ENCODE measurements at places on chromosomes 3 and 15. TPM values are rescaled to one million over a fixed set of nuclear protein-coding genes. Genes with fewer than 3 reads are reported as not detected.
A peak's percentile ranks its signal among the peaks of the same experiment; 100 is the strongest.

The KLF15 gene
- 5.3 TPM for total RNA-seq

The B4GALT4 gene
- total RNA-seq = 18.3 TPM

The UBAP1L gene
- total RNA-seq = 3.5 TPM

GRCh38 chr15:98686983-98687382 is 38.6 kb downstream of the IGF1R start:
- peaks cover 7% of the 10 kb centered on the region for H3K36me3 ChIP-seq
- no peaks in the 10 kb centered on the region for H3K27me3 ChIP-seq
- H3K4me3 ChIP-seq = no peak overlapping the region
- no peak overlapping the region for H3K27ac ChIP-seq
- peaks cover 51% of the 10 kb centered on the region for H3K4me1 ChIP-seq
- DNase-seq = no peak

DNA sequence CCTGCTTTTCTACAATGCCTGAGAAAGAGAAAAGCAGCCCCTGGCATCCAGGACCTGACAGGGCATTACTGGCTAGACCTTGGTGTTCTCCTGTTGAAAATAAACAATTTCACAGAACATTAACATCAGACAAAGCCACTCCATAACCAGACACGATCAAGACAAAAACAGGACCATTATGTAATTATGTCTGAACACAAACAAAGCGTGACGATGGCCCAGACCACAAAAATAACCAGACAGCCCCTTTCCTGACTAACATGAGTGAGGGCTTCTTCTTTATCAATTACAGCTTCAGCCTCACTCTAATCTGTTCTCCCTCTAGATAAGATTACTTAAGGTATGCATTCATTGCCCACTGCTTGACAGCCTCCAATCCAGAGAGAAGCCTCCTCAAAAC is 172.7 kb upstream of the LMCD1 start:
- peaks cover 4% of the 10 kb centered on the region for H3K4me1 ChIP-seq
- no peaks in the 10 kb centered on the region for H3K36me3 ChIP-seq
- peaks cover 19% of the 10 kb centered on the region for H3K27me3 ChIP-seq
- H3K4me3 ChIP-seq = no peak overlapping the region
- H3K27ac ChIP-seq = no peak overlapping the region

DNA sequence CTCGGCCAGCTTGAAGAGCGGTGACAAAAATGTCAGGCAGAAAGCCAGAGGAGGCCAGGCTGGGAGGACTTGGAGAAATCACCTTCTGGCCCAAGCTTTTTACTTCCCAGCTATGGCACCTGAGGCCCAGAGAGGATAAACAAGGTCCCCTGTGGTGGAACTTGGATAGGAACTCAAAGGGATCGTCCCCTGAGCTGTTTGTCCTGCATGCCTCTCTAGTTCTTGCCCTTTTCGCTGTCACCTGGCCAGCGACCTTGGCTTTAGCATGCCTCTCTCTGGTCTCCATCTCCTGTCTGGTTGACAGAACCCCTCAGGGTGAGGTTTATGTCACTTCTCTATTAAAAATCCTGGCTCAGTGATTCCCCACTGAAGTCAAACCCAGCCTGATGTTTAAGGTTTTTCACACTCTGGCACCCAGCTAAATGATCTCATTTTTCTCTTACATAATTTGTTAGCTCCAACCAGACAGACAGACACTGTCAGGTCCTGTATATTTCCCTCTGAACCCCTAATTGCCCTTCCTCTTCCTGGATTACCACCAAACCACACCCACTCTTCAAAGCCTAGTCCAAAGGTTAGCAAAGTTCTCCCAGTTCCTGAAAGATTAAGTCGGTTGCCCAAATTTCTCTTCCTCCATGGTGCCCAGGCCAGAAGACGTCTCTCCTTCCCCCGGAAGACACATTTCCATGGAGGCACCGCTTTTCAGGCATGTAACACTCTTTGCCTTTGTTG is 169.1 kb downstream of the FAM43A start:
- H3K36me3 ChIP-seq = no peaks in the 10 kb centered on the region
- H3K4me1 ChIP-seq = no peaks in the 10 kb centered on the region
- H3K27ac ChIP-seq = no peak overlapping the region
- DNase-seq = no peak

DNA sequence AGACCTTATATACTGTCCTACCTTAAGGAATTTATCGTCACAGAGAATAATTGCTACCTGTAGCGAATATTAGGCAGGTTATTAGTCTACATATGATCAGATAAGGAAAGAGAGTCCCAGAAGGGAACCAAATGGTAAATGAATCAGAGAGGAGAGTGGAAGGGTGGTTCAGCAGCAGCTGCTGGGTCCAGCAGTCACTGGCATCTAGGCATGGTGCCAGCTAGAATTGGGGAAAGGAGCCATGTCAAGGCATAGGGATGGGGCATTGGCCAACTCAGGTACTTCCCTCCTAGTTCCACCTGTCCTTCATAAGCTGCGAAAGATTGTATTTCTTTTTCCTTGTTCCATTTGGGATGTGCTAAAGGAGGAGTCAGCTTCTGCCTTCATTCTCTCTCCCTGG is 23.4 kb downstream of the HACD3 start:
- peaks cover 6% of the 10 kb centered on the region for H3K4me1 ChIP-seq
- H3K36me3 ChIP-seq = peaks cover 35% of the 10 kb centered on the region
- H3K27me3 ChIP-seq = no peaks in the 10 kb centered on the region
- DNase-seq = no peak
- H3K4me3 ChIP-seq = no peak overlapping the region
- H3K27ac ChIP-seq = no peak overlapping the region

DNA sequence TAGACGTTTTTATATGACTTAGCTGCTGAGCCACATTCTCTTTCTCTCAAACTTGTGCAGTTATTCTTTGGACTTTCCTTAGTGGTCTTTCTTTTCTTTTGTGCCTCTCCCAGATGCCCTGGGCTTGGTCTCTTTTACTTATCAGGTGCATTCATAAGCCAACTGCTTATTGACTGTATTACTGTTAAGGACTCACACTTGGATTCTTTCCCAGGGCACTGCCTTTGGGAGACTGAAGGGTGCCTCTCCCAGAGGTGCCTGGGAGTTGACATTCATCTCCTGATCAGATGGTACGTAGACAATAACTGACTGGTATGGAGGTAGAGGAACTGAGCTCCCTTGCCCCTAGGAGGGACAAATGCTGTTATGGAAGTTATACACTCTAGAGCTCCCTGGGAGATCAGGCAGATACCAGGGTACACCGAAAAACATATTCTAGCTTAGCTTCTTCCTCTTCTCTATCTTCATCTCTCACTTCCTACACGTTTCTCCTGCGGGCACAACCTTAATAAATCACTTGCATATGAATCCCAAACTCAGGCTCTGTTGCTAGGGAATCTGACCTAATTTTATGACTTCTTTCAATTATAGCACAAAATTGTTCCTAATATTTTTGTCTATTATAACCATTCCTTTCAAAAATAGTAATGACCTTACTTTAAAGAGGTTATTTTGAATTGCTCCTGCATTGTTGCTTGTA is 24.7 kb downstream of the PARP15 start:
- peaks cover 7% of the 10 kb centered on the region for H3K27me3 ChIP-seq
- H3K4me3 ChIP-seq = no peak overlapping the region
- no peaks in the 10 kb centered on the region for H3K36me3 ChIP-seq
- no peaks in the 10 kb centered on the region for H3K4me1 ChIP-seq
- no peak overlapping the region for H3K27ac ChIP-seq
- no peak for DNase-seq

DNA sequence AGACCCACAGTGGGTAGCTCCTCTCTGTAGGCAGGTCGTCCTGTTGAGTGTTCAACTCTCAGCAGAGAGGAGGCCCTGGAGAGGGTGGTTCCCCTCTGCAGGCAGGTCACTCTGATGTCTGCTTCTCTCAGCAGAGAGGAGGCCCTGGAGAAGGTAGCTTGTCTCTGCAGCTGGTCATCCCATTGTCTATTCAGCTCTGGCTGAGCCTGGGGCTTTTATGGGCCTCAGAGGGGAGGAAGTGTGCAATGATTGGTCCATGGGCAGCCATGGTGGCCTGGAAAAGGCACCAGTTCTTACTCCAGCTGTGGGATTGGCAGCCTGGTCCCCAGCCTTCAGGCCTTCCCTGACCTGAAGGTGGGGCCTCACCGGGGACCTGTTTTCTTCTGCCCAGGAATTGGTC is 52.9 kb downstream of the PPCDC start:
- DNase-seq = no peak
- no peak overlapping the region for H3K4me3 ChIP-seq
- H3K4me1 ChIP-seq = no peaks in the 10 kb centered on the region
- peaks cover 13% of the 10 kb centered on the region for H3K27me3 ChIP-seq

GRCh38 chr3:53789459-53789858 is 56.8 kb downstream of the CHDH start:
- H3K4me3 ChIP-seq = no peak overlapping the region
- no peak overlapping the region for H3K27ac ChIP-seq
- H3K27me3 ChIP-seq = peaks cover 29% of the 10 kb centered on the region
- no peak for DNase-seq
- no peaks in the 10 kb centered on the region for H3K4me1 ChIP-seq

- no peaks in the 10 kb centered on the region for H3K27me3 ChIP-seq
- no peak overlapping the region for H3K27ac ChIP-seq
- H3K36me3 ChIP-seq = no peaks in the 10 kb centered on the region
- H3K4me3 ChIP-seq = no peak overlapping the region
- DNase-seq = peak; percentile 86
Measured at GRCh38 chr15:60093273-60094067, 89.4 kb downstream of the FOXB1 start.

DNA sequence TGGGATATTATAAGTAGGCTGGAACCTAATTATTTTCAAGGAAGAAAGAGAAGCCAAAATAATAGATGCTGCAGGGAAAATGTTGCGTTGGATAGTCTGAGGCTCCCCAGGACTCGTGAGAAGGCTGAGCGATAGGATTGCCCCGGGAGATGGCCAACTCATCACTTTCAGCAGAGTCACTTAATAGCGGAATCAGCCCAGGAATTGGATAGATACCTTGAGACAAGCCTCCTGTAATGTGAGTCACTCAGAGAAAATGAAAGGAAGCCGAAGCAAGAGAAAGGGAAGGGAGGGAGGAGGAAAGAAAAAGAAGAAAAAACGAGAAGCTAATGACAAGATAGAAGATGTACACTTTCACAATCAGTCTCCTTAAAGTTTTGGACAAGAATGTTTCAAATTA is 94.3 kb downstream of the SQOR start:
- no peak overlapping the region for H3K27ac ChIP-seq
- peaks cover 15% of the 10 kb centered on the region for H3K4me1 ChIP-seq
- peak; percentile 31 for DNase-seq
- no peaks in the 10 kb centered on the region for H3K27me3 ChIP-seq

DNA sequence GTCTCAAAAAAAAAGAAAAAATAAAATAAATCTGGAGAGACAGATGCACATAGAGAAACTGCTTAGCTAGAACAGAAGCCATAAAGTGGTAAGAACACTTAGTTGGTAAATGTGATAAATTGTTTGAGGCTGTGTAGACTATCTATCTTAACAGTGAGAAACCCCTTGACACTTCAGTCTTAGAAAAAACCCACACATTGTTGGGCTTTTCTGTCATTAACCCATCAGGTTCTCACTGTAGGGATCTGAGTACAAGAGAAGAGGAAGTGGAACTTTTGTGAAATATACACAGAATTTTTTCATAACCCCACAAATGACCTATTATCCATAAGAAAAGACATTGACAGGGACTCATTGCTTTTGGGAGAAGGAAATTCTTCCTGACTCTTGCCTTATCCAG is 24.4 kb downstream of the TP63 start:
- no peaks in the 10 kb centered on the region for H3K27me3 ChIP-seq
- H3K27ac ChIP-seq = no peak overlapping the region
- no peaks in the 10 kb centered on the region for H3K4me1 ChIP-seq
- no peak for DNase-seq

DNA sequence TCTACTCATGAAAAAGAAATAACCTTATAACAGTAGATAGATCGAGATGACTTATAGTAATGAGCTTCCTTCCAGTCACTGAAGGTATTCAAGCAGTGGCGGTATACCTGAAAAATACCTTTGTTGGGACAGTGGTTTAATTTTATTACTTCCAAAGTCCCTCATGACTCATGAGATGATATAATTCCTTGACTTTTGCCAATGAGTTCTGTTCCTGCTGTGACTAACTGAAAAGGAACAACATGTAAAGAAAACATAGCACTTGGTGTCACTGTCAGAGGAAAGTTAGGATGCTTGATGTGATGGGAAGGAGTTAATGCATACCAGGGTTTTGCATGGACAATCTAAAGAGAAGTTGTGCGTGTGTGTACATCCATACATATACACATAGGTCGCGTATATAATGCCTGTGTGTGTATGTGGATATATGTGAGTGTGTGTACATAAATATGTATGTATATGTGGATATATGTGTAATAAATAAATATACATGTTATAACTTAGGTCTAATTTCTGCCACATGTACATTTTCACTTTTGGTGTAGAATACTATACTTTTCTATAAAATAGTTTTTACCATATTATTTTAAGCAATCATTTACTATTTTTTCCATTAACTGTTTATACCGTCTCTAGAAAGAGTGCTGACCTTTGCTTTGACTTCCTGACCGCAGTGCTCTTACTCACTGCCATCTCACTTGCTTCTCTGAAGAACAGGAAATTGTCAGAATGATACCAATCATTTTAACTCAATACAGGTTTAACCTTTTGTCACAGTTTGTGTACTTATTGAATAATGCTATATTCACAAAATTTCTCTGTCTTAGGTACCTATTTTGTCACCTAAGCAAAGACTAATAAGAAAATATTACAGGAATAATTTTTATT is 12.6 kb upstream of the PAK2 start:
- DNase-seq = peak; percentile 39
- H3K27me3 ChIP-seq = no peaks in the 10 kb centered on the region
- H3K36me3 ChIP-seq = peaks cover 43% of the 10 kb centered on the region
- H3K27ac ChIP-seq = no peak overlapping the region
- H3K4me3 ChIP-seq = no peak overlapping the region
- H3K4me1 ChIP-seq = peaks cover 11% of the 10 kb centered on the region

DNA sequence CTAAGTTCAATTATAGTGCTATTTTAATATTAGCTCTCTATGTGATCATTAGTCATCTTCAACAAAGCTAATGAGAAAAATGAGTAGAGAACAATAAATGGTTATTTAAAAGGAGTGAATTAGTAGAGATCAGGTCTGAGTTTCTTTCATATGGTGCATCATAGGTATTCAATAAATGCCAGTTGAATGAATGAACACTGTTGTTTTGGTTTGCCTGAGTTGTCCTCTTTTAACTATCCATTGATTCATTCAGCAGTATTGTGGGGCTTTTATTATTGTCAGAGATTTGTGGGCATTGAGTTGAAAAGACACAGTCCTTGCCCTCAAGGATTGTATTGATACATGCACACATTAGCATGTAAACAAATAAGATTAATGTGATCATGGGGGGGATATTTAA is 88.2 kb downstream of the AGBL1 start:
- DNase-seq = no peak
- peaks cover 49% of the 10 kb centered on the region for H3K27me3 ChIP-seq
- no peaks in the 10 kb centered on the region for H3K36me3 ChIP-seq
- no peak overlapping the region for H3K4me3 ChIP-seq

DNA sequence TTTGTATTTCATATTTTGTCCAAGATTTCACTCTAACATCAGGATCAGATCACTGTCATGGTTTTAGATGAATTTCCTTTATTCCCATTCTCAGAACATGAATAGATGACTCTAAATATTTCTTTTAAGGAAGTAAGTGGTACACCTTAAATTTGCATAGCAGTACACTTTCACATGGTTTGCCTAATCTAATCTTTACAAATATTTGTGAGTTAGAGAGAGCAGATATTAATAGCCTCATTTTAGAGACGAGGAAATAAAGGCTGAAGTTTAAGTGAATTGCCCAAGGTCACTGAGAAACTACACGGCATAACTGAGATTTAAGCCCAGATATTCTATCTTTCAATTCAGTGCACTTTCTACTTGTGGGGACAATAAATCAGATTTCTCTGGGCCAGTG is 14.2 kb downstream of the TERC start:
- DNase-seq = no peak
- no peaks in the 10 kb centered on the region for H3K27me3 ChIP-seq
- no peak overlapping the region for H3K27ac ChIP-seq
- no peak overlapping the region for H3K4me3 ChIP-seq
- H3K4me1 ChIP-seq = peaks cover 23% of the 10 kb centered on the region
- H3K36me3 ChIP-seq = no peaks in the 10 kb centered on the region

Measured in MCF 10A (cell line).